A673 (cell line): ENCODE measurements at places on chromosomes 3 and 15.

DNA sequence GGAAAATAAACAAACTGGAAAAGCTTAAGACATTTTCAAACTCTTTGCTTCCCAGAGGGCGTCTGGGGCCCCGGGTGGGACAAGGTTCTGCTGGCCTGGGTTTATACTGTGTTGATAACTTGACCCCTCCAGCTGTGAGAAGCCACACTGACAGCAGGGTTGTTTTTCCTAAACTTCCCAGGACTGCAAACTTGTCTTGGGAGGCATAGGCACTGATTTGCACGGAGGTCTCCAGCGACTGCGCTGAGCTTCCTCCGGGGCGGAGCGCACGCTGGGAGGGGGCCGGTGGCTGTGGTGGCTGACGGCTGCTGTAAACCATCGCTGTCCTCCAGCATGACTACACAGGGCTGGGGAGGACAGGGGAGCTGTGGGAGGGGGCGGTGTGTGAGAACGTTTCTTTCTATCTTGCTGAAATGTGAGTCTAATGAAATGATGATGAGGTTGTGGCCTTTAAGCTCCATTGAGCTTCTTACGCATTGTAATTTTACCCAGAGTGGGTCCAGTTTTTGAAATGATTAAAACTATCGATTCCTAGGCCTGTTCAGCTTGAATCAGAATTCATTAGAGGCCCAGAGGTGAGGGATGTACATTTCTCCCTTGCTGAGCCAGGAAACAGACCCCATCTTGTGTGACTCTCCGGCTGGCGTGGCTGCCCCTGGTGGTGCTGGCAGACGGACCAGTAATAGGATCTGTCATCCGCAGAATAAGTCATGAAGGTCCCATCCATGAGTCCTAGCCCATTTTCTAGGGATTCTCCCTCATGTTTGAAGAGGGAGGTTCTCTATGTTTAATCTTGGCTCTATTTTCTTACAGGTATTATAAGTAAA, 40.5 kb upstream of the VPS8 start:
- H3K4me1 ChIP-seq = no peaks in the 10 kb centered on the region
- no peak overlapping the region for H3K4me3 ChIP-seq
- DNase-seq = no peak
- no peaks in the 10 kb centered on the region for H3K27me3 ChIP-seq
- no peak overlapping the region for H3K27ac ChIP-seq

DNA sequence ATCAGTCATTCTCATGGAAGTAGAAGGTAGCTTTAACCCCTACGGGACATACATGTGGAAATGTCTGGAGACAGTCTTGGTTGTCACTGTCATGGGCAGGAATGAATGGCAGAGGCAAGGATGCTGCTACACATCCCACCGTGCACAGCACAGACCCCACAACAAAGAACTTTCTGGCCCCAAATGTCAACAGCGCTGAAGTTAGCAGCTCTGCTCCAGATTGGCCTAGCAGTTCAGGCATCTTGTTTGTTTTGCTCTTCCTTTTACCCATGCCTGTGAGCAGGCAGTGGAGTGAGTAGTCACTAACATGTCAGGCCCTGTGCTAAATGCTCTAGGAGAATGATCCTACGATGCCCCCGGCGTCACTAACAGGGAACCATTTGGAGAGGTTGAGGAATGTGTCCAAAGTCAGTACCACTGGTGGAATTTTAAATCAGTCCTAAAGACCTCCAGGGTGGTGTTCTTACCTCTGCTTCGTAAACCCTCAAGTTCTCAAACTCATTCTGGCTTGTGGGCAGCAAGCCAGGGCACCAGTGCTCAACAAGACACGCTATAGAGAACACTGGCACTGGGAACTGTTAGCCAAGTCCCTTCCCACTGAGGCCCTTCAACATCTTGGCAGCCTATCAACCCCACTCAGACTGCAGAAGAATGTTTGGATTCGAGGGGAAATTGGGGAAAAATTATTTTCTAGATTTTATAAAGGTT, 142.2 kb downstream of the FOXP1 start:
- no peaks in the 10 kb centered on the region for H3K27me3 ChIP-seq
- no peak for DNase-seq
- H3K36me3 ChIP-seq = no peaks in the 10 kb centered on the region
- no peak overlapping the region for H3K4me3 ChIP-seq
- no peak overlapping the region for H3K27ac ChIP-seq

DNA sequence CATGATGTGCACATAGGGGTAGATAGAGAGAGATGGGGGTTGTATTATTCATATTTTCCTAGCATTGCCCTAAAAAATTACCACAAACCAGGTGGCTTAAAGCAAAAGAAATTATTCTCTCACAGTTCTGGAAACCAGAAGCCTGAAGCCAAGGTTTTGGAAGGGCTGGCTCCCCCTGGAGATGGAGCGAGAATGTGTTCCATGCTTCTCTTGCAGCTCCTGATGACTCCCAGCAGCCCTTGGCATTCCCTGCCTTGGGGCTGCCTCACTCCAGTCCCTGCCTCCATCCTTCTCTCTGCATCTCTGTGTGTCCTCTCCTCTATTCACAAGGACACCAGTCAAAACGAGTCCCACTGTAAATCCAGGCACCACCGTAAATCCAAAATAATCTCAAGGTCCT, 91.5 kb upstream of the FAM174B start:
- no peak for DNase-seq
- H3K27me3 ChIP-seq = peaks cover 3% of the 10 kb centered on the region
- no peak overlapping the region for H3K27ac ChIP-seq
- H3K36me3 ChIP-seq = no peaks in the 10 kb centered on the region

- peak overlapping the region; percentile 38 for H3K4me3 ChIP-seq
- H3K27ac ChIP-seq = no peak overlapping the region
- peaks cover 65% of the 10 kb centered on the region for H3K27me3 ChIP-seq
- no peak for DNase-seq
- H3K36me3 ChIP-seq = no peaks in the 10 kb centered on the region
- H3K4me1 ChIP-seq = peaks cover 13% of the 10 kb centered on the region
Observed at GRCh38 chr15:68430471-68431036, 1.4 kb downstream of the ITGA11 start.

DNA sequence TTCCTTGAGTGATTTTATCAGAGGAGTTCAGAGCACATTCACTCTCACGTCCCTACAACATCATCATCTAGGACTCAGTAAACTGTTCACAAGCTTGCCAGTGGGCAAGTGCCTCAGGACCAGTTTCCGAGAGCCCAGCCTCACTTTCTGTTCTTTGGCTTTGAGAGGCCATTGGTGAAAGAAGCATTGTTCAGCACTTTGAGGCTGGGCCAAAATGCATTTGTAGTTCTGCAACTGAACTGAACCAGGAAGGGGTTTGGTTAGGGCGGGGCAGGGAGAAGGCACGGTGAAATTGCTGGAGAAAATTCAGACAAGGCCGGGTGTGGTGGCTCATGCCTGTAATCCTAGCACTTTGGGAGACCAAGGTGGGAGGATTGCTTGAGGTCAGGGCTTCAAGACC, 222.1 kb upstream of the CHRM5 start:
- no peak overlapping the region for H3K4me3 ChIP-seq
- H3K36me3 ChIP-seq = no peaks in the 10 kb centered on the region
- no peak for DNase-seq
- no peaks in the 10 kb centered on the region for H3K27me3 ChIP-seq

- H3K4me3 ChIP-seq = no peak overlapping the region
- no peaks in the 10 kb centered on the region for H3K27me3 ChIP-seq
- H3K27ac ChIP-seq = no peak overlapping the region
Observed at GRCh38 chr15:49817100-49817499, 196.3 kb downstream of the DTWD1 start.

- no peaks in the 10 kb centered on the region for H3K4me1 ChIP-seq
- DNase-seq = no peak
- H3K4me3 ChIP-seq = no peak overlapping the region
- no peak overlapping the region for H3K27ac ChIP-seq
- peaks cover 18% of the 10 kb centered on the region for H3K27me3 ChIP-seq
- no peaks in the 10 kb centered on the region for H3K36me3 ChIP-seq
Observed at GRCh38 chr3:183434992-183435391, 6.6 kb upstream of the MCF2L2 start.

- no peak for DNase-seq
- peaks cover 69% of the 10 kb centered on the region for H3K36me3 ChIP-seq
- H3K4me3 ChIP-seq = no peak overlapping the region
Observed at GRCh38 chr3:134367869-134368750, 6.1 kb downstream of the AMOTL2 start.

DNA sequence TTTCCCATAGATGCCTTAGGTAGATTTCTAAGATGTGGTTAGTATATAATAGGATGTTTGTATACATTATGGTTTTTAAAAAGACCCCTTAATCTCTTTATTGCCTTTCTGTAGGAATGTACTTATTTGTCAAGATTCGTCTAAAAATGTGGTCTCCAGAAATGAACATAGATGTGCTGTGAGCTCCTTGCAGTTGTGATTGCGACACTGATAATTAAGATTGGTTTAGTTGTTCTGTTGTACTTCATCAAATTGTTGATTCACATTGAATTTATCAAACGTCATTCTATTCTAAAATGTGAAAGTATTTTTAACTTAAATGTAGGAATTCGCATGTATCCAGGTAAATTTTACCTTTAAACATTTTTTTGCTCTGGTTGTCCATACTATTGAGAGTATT, 51.2 kb downstream of the CMC1 start:
- H3K27me3 ChIP-seq = no peaks in the 10 kb centered on the region
- DNase-seq = no peak
- H3K4me1 ChIP-seq = peaks cover 24% of the 10 kb centered on the region
- H3K4me3 ChIP-seq = no peak overlapping the region
- H3K36me3 ChIP-seq = no peaks in the 10 kb centered on the region
- H3K27ac ChIP-seq = no peak overlapping the region

DNA sequence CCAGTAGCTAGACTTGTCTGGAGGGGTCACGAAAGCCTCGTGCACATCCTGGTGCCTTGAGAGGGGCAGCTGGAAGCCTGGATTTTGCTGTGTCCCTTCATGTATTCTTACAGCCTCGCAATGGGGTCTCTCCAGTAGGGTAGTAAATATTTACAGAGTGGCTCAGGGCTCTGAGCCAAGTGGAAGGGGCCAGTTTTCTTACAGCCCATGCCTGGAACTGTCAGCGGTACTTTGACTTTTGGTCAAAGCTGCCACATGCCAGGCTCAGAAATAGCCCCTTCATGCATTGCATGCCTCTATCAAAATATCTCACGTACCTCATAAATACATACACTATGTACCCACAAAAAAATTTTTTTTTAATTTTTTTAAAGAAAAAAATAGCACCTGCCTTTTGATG, 119.2 kb downstream of the OSBPL10 start:
- DNase-seq = no peak
- no peaks in the 10 kb centered on the region for H3K27me3 ChIP-seq
- no peak overlapping the region for H3K27ac ChIP-seq
- no peaks in the 10 kb centered on the region for H3K4me1 ChIP-seq

- H3K4me1 ChIP-seq = peaks cover 13% of the 10 kb centered on the region
- H3K4me3 ChIP-seq = peak overlapping the region; percentile 58
Observed at GRCh38 chr15:39976291-39977274, 42.7 kb downstream of the EIF2AK4 start.

- no peak overlapping the region for H3K27ac ChIP-seq
- no peaks in the 10 kb centered on the region for H3K36me3 ChIP-seq
- no peak overlapping the region for H3K4me3 ChIP-seq
- DNase-seq = no peak
- H3K4me1 ChIP-seq = peaks cover 14% of the 10 kb centered on the region
Observed at GRCh38 chr15:99010768-99011167, 3.2 kb upstream of the PGPEP1L start.

DNA sequence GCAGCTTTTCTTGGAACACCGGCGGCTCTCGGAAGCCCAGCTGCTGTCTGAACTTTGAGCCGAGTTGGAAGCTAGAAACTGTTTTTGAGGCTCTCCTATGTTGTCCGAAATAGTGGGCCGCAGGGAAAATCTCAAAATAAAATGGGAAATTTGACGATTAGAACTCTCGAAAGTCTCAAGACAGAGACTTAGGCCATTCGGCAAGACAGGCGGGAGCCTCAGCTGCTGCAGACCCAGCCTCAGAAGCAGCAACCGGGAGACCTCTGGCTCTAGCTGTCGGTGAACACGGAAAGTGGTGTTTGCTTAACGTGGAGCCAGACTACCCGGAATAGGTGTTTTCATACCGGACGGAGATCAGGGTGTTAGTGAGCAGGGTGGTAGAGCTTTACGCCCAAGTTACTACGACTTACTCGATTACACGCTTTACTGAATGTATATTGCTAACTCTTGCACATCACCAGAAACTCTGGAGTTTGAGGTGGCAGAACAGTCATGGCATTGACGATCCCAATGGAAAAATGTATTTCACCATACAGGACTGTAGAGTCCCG, 357 bp upstream of the MAN2C1 start:
- no peaks in the 10 kb centered on the region for H3K27me3 ChIP-seq
- DNase-seq = no peak
- peak overlapping the region; percentile 98 for H3K27ac ChIP-seq
- peaks cover 13% of the 10 kb centered on the region for H3K4me1 ChIP-seq

DNA sequence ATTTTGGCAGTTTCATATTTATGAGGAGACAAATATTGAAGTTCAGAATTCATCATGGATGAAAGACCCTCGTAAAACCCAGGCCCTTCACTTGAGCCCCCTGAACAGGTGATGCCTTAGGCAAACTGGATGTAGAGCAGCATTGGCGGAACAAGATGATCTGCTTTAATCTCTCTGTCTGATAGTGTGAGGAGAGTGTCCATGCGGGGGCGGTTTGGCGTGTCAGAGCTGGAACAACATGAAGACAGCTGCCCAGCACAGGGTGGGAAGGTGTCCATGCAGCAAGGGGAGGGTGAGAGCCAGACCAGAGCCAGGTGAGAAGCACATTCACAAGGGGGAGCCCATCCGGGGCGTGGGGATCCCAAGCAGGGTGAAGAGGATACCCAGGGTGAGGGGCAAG, 31.8 kb upstream of the ANP32A start:
- no peaks in the 10 kb centered on the region for H3K36me3 ChIP-seq
- no peak overlapping the region for H3K27ac ChIP-seq
- H3K4me3 ChIP-seq = no peak overlapping the region
- H3K4me1 ChIP-seq = no peaks in the 10 kb centered on the region
- no peak for DNase-seq

DNA sequence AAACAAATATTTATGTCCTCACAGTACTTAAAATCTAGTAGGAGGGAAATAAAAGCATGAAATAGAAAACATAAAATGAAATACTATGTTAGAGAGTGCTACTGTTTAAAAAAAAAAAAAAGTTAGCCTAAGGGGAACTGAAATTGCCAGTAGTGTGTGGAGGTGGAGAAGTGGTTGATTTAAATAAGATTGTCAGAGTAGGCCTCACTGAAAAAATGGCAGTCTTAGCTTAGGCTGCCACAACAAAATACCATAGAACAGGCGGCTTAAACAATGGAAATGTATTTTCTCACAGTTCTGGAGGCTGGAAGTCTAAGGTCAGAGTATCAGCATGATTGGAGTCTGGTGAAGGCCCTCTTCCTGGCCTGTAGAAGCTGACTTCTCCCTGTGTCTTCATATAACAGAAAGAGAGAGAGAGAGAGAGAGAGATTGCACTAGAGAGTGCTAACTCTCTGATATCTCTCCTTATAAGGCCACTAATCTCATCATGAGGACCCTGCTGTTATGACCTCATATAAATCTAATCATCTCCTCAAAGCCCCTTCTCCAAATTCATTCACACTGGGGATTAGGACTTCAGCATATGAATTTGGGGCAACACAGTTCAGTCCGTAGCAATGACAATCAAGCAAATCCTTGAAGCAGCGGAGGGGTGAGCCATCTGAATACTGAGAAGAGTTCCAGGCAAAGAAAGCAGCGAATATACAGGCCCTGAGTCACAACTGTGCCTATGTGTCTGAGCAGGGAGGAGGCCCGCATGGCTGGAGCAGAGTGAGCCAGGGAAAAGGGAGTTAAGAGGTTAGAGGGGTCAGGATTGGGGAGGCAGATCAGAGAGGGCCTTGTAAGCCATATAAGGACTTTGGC, 23.6 kb upstream of the LRRC34 start:
- H3K4me1 ChIP-seq = no peaks in the 10 kb centered on the region
- no peak overlapping the region for H3K27ac ChIP-seq
- no peak for DNase-seq
